SK-N-SH (cell line): ENCODE measurements at places on chromosomes 7 and 10. TPM values are rescaled to one million over a fixed set of nuclear protein-coding genes. Genes with fewer than 3 reads are reported as not detected.

DNA sequence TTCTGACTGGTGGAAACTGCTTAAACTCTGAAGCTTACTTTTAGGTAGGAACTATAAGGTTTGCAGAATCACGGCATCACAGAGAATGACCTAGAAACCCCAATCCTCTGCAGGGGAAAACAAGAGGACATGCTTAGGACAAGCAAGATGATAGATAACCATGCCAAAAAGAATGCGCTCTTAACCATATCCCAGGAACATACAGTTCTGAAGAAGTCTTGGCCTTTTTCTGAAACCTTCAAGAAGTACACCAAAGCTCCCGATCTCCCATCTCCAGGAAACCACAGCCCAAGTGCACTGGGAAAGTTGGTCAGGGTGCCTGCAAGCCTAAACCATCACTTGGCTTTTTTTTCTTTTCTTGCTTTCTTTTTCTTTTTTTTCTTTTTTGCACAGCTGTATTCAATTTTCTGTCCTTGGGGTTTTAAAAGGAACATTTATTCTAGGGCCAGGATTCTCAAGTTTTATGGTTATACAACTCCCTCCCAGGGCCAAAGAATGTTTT, 12.2 kb upstream of the SVIL start:
- DNase-seq, result no peak
- peak overlapping the region; percentile 97 for H3K27ac ChIP-seq
- H3K36me3 ChIP-seq, result peaks cover 21% of the 10 kb centered on the region
- H3K27me3 ChIP-seq, result no peaks in the 10 kb centered on the region
- H3K4me1 ChIP-seq, result peaks cover 78% of the 10 kb centered on the region
- peak overlapping the region; percentile 43 for H3K4me3 ChIP-seq

Gene ITGB8
- 0.62 and 0.99 TPM in 2 replicates for polyA plus RNA-seq

DNA sequence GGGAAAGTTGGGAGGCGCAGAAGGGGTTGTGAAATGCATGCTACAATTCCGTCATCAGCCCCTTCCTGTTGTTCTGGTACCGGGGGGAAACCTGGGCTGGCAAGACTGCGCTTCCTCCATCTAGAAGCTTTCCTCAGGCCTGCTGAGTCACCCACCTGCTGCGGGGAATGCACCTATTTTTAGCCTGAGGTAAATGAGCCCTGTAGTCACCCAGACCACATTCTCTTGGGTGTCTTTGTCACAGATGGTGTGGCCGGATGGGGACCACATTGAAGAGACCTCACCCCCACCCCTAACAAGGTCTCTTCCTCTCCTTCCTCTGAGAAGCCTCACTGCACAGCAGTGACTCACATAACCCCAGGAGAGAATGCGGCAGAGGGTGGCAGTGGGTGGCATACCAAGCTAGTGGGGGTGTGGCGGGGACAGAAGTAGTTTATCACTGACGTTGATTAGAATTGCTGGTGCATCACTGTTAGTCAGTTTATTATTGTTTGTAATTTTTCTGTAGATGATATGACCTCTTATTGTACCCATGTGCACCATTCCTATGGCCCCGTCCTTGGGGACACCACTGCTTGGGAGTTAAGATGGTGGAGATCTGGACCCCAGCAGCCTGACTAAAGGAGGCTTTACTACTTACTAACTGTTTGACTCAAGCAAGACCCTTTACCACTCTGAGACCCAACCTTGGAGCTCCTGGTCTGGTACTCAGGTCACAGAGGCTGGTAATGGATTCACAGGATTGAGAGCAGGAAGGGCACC, 83.0 kb upstream of the DUSP5 start:
- peaks cover 27% of the 10 kb centered on the region for H3K4me1 ChIP-seq
- H3K36me3 ChIP-seq, result no peaks in the 10 kb centered on the region
- H3K27ac ChIP-seq, result no peak overlapping the region
- H3K27me3 ChIP-seq, result no peaks in the 10 kb centered on the region
- no peak overlapping the region for H3K4me3 ChIP-seq

- H3K27ac ChIP-seq, result no peak overlapping the region
- no peak for DNase-seq
- H3K36me3 ChIP-seq, result no peaks in the 10 kb centered on the region
- peaks cover 35% of the 10 kb centered on the region for H3K4me1 ChIP-seq
These were observed 120.8 kb upstream of the RET start for GRCh38 chr10:42956045-42956444.

Gene TWIST1
- polyA plus RNA-seq, result 162 and 170 TPM in 2 replicates
